ENCODE measurements at places on chromosomes 1 and 21.

- H3K27ac ChIP-seq: no peak overlapping the region
- no peak overlapping the region for H3K4me3 ChIP-seq
- no peak for DNase-seq
- peaks cover 28% of the 10 kb centered on the region for H3K4me1 ChIP-seq
These were observed 82.1 kb upstream of the DUSP10 start for GRCh38 chr1:221824025-221824424.

GRCh38 chr21:44643741-44644310 is 2.4 kb upstream of the KRTAP10-11 start:
- no peaks in the 10 kb centered on the region for H3K4me1 ChIP-seq
- no peak for DNase-seq
- H3K36me3 ChIP-seq: no peaks in the 10 kb centered on the region
- H3K4me3 ChIP-seq: no peak overlapping the region
- no peaks in the 10 kb centered on the region for H3K27me3 ChIP-seq

GRCh38 chr1:9890224-9890731 is 19.8 kb downstream of the CTNNBIP1 start:
- peak overlapping the region; percentile 82 for H3K27ac ChIP-seq
- H3K36me3 ChIP-seq: peaks cover 7% of the 10 kb centered on the region
- H3K4me1 ChIP-seq: peaks cover 66% of the 10 kb centered on the region
- no peaks in the 10 kb centered on the region for H3K27me3 ChIP-seq
- no peak overlapping the region for H3K4me3 ChIP-seq

GRCh38 chr1:222523852-222524251 is 24.1 kb downstream of the HHIPL2 start:
- H3K4me3 ChIP-seq: no peak overlapping the region
- H3K4me1 ChIP-seq: peaks cover 6% of the 10 kb centered on the region
- no peaks in the 10 kb centered on the region for H3K27me3 ChIP-seq
- H3K36me3 ChIP-seq: no peaks in the 10 kb centered on the region

DNA sequence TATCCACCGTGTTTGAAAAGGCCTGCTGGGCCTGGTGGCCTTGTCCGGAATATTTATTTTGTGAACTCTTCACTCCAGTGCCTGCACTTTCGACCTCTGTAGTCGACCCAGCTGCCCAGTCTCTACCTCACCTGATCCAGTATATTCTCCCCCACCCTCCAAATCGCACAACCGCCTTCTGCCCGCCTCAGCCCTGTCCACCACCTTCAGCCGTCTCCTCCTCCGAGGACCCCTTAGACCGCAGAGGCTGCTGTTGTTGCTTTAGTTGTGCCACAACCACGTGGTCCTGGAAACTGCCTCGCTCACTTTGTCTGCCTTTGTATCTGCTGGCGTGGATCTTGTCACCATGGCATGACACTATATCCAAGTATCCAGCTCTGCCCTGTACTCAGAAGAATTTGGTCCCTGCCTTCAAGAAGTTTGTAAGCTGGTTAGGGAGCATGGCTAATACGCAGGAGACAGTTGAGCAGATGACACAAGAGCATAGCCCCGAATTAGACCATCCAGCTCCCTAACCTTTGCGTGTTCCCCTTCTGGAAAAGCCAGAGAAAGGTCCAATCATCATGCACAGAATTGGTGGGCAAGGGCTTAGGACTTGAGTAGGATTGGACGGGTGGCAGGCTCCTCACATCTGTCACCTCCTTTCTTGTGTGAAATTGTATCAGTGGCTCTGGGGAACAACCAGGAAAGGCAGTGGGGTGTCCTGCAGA is 1.5 kb downstream of the PHGDH start:
- H3K27ac ChIP-seq: peak overlapping the region; percentile 85
- H3K4me1 ChIP-seq: peaks cover 28% of the 10 kb centered on the region
- DNase-seq: no peak
- no peaks in the 10 kb centered on the region for H3K36me3 ChIP-seq
- H3K4me3 ChIP-seq: peak overlapping the region; percentile 62

DNA sequence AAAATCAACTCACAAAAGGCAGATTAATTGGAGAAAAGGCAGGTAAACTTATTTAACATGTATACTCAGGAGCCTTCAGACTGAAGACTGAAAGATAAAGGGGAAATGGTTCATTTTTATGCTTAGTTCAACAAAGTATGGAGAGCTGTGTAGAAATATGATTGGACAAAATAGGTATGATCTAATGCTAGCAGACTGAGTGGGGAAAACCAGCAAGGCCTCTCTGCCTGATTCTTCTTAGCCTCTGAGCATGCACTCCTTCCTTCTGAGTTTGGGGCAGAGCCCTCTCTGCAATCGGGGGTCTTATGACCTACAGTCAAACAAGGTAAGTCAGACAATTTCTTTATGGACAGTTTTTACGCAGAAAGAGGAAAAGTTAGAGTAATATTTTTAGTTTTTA is 38.8 kb upstream of the SUCO start:
- no peak overlapping the region for H3K27ac ChIP-seq
- no peak for DNase-seq
- no peak overlapping the region for H3K4me3 ChIP-seq
- peaks cover 8% of the 10 kb centered on the region for H3K4me1 ChIP-seq

DNA sequence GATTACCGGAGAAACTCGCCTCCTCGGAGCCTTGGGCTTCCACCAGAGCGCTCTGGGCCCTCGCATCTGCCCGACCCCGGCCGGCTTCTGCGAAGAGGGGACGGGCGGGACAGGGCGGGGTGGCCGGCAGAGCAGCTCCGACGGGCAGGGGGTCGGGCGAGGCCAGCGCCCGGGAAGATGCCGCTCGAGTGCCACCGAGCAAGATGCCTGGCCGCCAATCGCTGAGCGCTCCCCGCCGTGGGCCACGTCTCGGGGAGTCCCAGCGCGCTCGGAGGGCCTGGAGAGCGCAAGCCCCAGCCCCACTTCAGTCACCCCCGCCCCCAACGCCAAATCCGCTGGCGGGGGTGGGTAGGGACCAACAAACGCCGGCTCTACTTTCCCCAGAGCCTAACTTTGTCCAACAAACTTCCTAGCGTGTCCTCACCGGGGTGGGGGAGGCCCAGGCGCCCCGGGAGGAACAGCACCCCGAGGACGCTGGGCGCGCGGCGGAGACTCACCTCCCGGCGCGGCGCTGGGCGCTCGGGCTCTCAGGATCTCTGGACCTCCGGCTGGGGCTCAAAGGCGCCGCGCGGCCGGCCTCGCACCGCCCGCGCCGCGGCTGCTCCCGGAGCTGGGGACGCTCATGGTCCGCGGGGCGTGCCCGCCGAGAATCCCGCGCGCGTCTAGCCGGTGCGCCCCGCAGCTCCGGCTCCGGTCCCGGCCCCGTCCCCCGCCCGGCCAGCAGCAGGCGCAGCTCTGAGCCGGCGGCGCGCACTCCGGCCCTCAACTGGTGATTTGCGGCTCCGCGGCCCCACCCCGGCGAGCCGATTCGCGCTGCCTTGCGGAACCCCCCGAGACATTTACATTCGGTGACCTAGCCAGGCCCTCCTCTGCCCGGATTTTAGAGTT is at the start of gene BCAR3:
Gene BCAR3 (minus strand): TSS at position 737 of the 888 bp plus-strand sequence. CDS start 6,907 bp downstream, outside the sequence.
- peaks cover 34% of the 10 kb centered on the region for H3K36me3 ChIP-seq
- peak within 1 kb of the TSS; percentile 70 for H3K4me3 ChIP-seq
- no peaks in the 10 kb centered on the region for H3K27me3 ChIP-seq
- peak within 1 kb of the TSS; percentile 94 for H3K27ac ChIP-seq

DNA sequence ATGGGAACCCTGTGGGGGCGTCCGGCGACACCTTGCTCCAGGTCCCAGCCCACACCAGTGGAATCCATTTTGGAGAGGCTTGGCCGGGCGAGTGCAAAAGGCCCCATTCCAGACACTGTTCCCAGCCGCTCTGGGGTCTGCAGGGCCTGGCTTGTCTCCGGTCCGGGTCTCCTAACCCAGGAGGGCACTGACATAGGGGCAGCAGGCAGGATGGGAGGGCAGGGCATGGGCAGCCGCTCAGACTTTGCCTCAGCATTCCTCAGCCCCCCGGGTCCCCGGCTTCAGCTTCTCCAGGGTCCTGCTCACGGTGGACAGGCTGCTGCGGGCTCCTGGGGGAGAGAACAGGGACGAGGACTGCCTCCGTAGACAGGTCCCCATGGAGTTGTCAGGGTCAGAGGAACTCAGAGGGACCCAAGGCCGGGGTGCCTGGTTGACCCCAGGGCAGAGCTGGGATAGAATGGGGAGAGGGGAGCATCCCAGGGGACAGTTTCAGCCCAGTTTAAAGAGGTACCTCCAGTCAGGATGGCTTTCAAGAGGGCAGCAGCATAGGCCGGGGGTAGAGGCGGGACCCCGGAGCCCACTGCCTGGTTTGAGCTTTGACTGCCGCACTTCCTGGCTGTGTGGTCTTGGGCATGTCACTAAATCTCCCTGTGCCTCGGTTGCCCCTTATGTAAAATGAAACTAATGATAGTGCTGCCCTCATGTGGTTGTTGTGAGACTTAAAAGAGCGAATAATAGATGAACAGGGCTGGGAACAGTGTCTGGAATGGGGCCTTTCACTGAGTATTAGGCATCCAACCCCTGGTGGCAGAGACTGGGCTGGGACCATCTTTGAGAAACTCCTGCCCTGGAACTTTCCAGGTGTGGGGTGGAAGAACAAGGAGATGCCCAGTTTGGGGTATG is 3.7 kb downstream of the KNCN start:
- peaks cover 47% of the 10 kb centered on the region for H3K27me3 ChIP-seq
- H3K4me1 ChIP-seq: no peaks in the 10 kb centered on the region
- H3K36me3 ChIP-seq: no peaks in the 10 kb centered on the region
- DNase-seq: no peak
- H3K27ac ChIP-seq: no peak overlapping the region

GRCh38 chr1:208243967-208244916 is at the start of gene PLXNA2:
PLXNA2 (minus strand) TSS chr1:208244384; CDS start chr1:208217922, 26,462 bp downstream.
- H3K4me3 ChIP-seq: peak within 1 kb of the TSS; percentile 88
- H3K27me3 ChIP-seq: no peaks in the 10 kb centered on the region
- DNase-seq: no peak
- H3K27ac ChIP-seq: peak within 1 kb of the TSS; percentile 55

- no peak overlapping the region for H3K4me3 ChIP-seq
- no peaks in the 10 kb centered on the region for H3K27me3 ChIP-seq
- no peaks in the 10 kb centered on the region for H3K36me3 ChIP-seq
- DNase-seq: no peak
- no peaks in the 10 kb centered on the region for H3K4me1 ChIP-seq
These were observed 91.7 kb downstream of the ATG4C start for GRCh38 chr1:62875676-62876075.

GRCh38 chr1:54842963-54843362 is 41.8 kb upstream of the TTC22 start:
- no peak for DNase-seq
- H3K36me3 ChIP-seq: no peaks in the 10 kb centered on the region
- H3K27me3 ChIP-seq: no peaks in the 10 kb centered on the region
- no peak overlapping the region for H3K27ac ChIP-seq
- H3K4me1 ChIP-seq: peaks cover 7% of the 10 kb centered on the region

DNA sequence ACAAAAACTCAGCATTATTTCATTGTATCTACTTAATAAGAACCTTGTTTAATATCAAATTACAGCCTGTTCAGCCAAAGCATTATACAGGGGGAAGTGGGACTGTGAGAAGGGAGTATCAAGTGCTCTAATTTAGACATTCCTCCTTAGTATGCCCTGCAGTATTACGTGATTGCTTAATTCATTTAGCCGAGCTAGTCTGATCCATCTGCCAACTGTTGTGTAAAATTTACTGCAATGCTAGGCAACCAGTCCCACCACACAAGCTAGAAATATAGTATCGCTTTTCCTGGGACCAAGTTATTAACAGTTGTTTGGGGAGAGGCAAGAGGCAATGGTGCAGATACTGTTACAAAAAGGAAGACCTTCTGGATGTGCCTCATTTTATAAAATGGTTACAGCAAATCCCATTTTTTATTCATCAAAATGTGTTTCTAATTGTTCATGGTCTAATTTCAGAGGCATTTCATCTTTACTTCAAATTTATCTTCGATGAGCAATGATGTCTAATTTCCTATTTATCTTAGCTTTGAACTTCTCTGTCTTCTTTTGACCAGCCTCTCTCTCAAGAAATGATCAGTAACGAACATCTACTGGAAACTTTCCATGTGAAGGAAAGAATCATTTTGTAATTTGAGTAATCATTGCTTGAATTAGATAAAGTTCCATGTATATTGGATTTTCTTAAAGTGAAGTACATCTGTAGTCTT is 283.3 kb downstream of the DUSP10 start:
- H3K27ac ChIP-seq: no peak overlapping the region
- H3K27me3 ChIP-seq: no peaks in the 10 kb centered on the region
- H3K4me3 ChIP-seq: no peak overlapping the region

GRCh38 chr1:70358921-70359564 is 4.5 kb upstream of the ANKRD13C start:
- H3K4me1 ChIP-seq: peaks cover 25% of the 10 kb centered on the region
- no peaks in the 10 kb centered on the region for H3K36me3 ChIP-seq
- peak overlapping the region; percentile 18 for H3K27ac ChIP-seq
- no peaks in the 10 kb centered on the region for H3K27me3 ChIP-seq
- no peak overlapping the region for H3K4me3 ChIP-seq

GRCh38 chr1:37893673-37894072 is 34.3 kb upstream of the MTF1 start:
- H3K27me3 ChIP-seq: no peaks in the 10 kb centered on the region
- H3K4me1 ChIP-seq: no peaks in the 10 kb centered on the region
- H3K27ac ChIP-seq: no peak overlapping the region
- H3K36me3 ChIP-seq: no peaks in the 10 kb centered on the region
- H3K4me3 ChIP-seq: no peak overlapping the region
